Diencephalon (tissue), 1 donor: ENCODE measurements at places on chromosomes 6 and 20. TPM values are rescaled to one million over a fixed set of nuclear protein-coding genes. Genes with fewer than 3 reads are reported as not detected.

QRSL1 gene
- total RNA-seq, result 16.6 TPM

FRK gene
- total RNA-seq, result 0.92 TPM

RAB44 gene
- not detected for total RNA-seq

EEF1A2 gene
- 313 TPM for total RNA-seq

COMMD7 gene
- total RNA-seq, result 36.2 TPM
